ENCODE measurements at places on chromosomes 1 and 21.

- DNase-seq, result no peak
These were observed 51.0 kb upstream of the DMRTB1 start for GRCh38 chr1:53408013-53408754.

DNA sequence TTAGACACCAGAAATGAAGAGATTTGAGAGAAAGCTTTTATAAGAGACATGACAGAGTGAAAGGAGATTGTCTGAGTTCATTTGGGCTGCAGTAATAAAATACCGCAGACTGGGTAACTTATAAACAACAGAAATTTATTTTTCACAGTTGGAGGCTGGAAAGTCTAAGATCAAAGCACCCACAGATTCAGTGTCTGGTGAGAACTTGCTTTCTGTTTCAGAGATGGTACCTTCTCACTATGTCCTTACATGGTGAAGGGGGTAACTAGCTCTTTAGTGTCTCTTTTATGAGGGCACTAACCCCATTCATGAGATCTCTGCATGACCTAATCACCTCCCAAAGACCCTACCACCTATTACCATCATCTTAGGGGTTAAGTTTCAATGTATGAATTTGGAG, 30.9 kb upstream of the FCRL4 start:
- DNase-seq, result no peak

GRCh38 chr1:202631076-202631923, 79.0 kb downstream of the SYT2 start:
- no peak for DNase-seq

- peak; percentile 52 for DNase-seq
These were observed 19.7 kb upstream of the CAPZB start for GRCh38 chr1:19504796-19505692.

- DNase-seq, result peak; percentile 91
These were observed at the start of gene CC2D1B for GRCh38 chr1:52365746-52366516. Gene CC2D1B (minus strand): TSS chr1:52366205. CDS start chr1:52364620, 1,585 bp downstream.

DNA sequence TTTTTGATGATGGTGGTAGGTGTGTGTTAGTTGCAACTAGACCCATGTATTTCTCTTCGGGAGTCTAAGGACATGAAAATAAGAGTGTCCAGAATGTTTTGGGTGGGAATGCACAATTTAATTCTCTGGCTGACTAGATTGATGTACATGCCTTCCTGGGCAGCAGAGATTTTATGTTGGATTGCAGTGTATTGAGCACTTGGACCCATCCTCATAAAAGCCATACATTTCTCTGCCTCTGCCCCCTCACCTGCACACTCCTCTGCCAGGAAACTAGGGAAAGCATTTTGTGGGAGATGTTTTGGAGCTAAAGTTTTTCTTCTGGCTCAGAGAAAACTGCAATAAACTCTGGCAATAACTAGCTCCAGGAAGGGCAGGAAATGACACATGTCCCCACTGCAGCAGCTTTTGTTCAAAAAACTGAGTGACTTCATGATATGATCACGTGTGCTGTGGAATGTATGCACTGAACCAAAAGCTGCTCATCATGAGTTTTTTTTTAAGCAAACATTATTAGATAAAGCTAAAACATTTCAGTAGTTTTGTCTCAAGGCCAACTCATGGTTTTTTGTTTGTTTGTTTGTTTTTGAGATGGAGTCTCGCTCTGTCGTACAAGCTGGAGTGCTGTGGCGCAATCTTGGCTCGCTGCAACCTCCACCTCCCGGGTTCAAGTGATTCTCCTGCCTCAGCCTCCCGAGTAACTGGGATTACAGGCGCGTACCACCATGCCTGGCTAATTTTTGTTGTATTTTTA, 17.6 kb downstream of the RIT1 start:
- no peak for DNase-seq

- no peak for DNase-seq
These were observed 167.4 kb downstream of the LRRC40 start for GRCh38 chr1:70038025-70038424.

GRCh38 chr1:233111731-233112130, 161.3 kb downstream of the NTPCR start:
- DNase-seq, result no peak

DNA sequence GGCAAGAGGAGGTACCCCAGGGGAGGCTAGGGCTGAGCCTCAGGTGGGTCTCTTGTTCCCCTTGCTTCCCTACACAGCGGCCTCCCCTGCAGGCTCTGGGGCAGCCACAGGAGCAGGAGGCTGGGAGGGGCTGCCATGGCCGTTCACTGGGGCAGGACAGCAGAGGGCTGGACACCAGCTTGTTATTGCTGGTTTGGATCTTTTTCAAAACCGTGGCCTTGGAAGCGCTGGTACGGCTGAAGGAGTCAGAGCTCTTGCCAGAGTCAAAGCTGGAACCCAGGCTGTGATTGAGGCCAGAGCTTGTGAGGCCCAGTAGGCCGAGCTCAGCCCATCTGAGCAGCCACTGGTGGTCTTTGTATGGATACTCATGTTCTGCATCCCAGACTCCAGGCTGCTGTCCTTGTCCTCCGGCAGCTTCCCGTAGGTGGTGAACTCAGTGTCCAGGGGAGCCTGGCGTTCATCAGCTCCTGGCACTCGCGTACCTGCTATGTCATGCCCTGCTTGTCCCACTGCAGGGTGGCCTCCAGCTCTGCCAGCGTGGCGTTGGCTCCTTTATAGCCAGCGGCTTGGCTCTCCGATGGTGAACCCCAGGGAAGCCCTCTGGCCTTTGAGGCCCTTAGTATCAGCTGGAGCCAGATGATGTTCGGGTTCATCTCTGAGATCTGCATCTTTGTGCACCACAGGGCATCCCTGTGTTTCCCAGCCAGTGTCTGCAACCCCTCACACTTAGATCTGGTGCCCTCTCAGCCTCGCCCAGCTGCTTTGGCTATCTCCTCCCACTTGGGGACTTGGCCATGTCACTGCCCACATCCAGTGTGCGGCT, 40.3 kb upstream of the THEM4 start:
- DNase-seq, result no peak

GRCh38 chr1:97014426-97014825, 292.8 kb downstream of the PTBP2 start:
- no peak for DNase-seq

GRCh38 chr1:36990928-36991327, 43.4 kb downstream of the GRIK3 start:
- DNase-seq, result no peak

DNA sequence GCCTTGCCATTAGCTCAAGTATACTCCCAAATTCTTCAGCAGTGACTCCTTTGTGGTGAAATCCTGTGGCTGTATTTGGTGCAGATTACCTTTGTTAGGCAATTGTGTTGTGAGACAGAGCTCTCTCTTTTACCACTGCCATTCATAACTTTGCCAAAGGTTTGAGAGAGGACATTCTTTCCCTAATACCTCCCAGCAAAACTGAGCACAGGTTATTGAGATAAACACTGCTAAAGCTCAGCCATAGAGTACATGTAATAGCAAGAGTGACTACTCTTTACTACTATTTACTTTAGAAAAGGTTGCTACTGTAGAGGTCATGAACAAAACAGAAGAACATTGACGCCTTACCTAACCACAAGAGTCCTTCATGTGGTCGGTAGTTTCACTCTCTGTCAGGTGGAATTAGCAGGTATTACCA, 514.0 kb upstream of the ADAMTS5 start:
- peak; percentile 16 for DNase-seq

All from AG09319 (cell line).